ENCODE measurements at places on chromosomes 16 and 17. TPM values are rescaled to one million over a fixed set of nuclear protein-coding genes. Genes with fewer than 3 reads are reported as not detected.

The ICAM2 gene
- 14.8 TPM for total RNA-seq

The RNF167 gene
- 140 TPM for total RNA-seq

The BRIP1 gene
- total RNA-seq: 0.83 TPM

The TIMP2 gene
- 377 TPM for total RNA-seq

The MYH13 gene
- total RNA-seq: not detected

The CD300LB gene
- total RNA-seq: 0.49 TPM

The CD79B gene
- 3.4 TPM for total RNA-seq

The PDILT gene
- not detected for total RNA-seq

DNA sequence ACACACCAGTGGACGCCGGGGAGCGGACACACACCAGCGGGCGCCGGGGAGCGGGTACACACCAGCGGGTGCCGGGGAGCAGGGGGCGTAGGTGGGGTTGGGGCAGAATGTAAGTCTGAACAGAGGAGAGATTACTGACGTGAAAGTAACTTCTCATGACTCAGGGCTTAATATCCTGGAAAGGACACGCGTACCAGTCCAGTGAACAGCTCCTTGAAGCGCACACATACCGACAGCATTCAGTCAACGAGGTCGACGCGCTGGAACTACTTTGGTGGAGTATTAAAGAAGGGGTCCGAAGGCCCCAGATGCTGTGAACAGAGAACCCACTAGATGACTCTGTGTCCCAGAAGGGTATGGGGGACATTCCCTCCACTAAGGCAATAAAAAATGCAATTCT is 129.6 kb downstream of the ENGASE start:
- no peak for DNase-seq

GRCh38 chr16:81623365-81624102 is 155.6 kb upstream of the PLCG2 start:
- DNase-seq: peak; percentile 56

DNA sequence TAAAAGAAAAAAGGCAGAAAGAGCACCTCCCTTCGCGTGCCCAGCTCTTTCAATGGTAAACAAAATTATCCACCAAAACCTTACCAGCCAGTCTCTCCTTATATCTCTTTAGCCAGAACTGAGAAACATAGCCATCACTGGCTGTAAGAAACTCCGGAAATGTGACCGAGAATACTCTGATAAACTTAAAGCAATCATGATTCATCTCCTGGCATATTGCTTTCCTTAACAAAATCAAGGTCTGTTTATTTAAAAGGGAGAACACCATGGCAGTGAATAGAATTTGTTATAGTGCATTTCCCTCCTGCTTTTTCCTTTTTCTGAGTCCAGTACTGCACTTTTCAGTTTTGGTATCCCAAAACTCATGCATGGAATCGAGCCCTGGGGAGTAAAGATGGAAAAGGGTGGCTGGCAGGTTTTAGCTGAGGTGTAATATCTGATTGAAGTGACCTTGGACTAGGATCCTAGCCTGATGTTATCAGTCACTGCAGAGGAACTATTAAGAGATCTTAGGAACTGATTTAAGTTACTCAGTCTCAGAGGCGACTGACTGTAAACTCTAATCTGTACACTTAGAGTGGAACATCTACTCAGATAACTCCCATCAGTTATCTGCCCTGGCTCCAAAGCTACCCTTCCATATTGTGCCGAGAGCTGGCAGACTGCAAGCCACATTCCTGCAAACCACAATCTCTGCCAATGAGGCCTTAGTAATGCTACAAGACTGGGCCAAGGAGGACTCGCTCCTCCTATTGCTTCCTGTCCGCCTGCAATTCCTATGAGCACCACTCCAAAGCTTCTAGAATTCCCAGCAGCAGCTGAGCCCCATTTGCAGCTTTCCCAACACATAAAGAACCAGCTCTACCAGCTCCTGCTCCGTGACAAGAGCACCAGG is 7.4 kb upstream of the COX10 start:
- peak; percentile 20 for DNase-seq

DNA sequence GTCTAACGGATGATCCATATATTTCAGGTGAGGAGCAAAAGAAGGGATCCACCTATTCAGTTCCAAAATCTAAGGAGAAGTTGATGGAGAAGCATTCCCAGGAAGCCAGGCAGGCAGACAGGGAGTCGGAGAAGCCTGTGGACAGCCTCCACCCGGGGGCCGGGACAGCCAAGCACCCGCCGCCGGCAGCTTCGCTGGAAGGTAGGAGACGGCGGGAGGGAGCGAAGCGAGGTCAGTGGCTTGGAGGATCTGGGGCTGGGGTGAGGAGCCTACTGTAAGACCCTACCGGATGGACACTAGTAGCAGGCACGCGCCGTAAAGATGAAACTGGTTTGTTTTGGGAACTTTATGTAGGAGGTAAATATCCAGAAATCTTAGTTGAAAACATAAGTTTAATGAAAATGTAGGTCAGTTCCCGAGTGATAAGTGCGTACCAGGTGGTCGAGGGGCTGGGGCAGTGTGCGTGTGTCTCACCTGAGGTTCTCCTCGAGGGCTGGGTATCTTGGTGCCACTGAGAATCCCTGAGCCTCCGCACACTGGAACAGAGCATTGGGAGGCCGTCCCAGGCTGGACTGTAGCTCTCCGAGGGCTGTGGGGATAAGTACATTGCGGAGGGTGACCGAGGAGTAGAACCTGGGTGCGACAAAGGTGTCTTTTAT is 714 bp downstream of the SPATA33 start:
- DNase-seq: no peak

DNA sequence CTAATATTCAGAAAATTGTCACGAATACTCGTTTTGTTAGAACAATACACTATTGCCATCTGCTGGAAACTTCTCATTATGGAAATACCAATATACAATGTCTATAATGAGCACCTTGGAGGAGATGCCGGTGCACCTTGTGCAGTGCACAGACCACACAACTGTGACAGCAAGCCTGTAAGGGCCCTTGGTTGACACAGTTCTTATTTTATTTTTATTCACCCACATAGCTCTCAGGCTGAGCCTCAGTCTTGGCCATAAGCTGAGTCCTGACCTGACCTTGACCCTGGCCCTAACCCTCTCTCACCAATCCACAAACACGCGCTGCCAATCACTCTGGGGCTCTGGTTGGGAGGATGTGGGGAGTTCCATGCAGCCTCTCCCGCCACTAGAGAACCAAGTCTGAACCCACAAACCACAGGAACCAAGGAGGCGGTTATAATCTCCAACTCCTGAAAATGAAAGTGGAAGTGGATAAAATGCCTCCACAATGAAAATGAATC is 7.6 kb downstream of the AIPL1 start:
- no peak for DNase-seq

DNA sequence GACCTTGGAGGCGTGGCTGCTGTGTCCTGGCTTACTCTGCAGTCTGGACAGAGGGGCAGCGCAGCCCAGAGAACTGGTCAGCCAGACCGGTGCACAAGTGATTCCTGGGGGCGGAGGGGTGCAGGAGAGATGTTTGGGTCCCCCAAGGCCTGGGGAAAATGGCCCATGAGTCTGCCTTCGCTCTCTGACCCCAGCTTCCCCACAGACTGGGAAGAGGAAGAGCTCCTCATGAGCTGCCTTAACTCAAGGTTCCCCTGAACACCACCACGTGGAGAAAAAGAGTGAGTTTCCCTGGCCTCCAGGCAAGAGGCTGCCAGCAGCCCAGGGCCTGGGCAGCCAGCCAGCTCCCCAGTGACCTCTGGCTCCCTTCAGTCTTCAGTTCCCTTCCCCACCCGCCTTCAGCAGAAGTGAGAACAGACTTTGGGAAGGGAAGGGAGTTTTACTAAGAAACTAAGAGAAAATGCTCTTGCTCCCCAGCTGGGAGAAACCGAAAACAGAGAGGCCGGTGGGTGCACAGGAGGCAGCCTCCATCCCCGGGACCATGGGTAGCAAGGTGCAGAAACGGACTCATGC is 2.0 kb upstream of the C17orf99 start:
- peak; percentile 90 for DNase-seq

- DNase-seq: no peak
Observed at GRCh38 chr17:74330446-74330845, 4.4 kb downstream of the KIF19 start.

- DNase-seq: no peak
Observed at GRCh38 chr17:4840893-4841242, 7.7 kb downstream of the MINK1 start.

- DNase-seq: no peak
Observed at GRCh38 chr17:74831444-74832146, 28.1 kb downstream of the GRIN2C start.

DNA sequence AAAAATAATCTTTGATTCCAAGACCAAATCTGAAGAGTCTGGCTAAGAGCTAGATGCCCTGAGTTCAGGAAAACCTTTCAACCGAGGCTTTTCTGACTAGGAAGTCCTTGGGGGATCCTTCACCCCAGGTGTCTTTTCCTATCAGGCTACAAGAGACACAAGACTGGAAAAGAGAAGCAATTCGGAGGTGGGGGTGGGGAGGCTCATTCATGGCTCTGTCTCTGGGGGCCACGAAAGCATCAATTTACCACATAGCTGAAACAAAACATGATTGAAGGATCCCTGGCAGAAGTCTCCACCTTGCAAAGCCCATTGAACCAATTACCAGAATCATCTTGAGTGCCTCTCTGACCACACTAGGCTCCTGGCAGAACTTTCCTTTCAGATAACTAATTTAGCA is 239.8 kb upstream of the SALL1 start:
- DNase-seq: no peak

DNA sequence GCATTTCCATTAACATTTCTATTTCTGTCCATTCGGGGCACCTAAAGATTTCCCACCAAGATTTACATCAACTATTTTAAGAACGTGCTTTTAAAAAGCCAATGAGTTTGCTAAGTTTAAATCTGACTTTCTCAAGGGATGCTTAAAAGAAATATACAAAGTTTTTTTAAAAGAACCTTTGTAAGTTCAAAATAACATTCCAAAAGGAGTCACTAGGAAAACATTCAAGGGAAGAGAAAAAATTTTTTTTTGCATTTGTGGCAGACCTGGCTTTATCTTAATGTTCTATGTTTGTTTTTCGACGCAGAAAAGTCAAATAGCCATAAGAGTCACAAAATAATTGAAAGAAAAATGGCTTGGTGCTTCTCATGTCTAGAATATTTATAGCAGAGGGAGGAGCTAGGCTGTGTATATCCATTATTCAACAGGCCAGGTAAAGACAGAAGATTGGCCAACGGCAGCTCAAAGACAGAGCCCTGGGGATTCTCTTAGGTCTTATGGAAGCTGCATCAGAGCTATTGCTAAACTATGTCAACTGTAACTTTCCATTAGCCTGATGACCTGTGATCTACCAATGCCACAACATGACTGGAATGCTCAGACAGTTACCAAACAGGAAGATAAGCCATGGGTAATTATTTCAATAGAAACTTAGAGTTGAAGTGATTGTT is 37.8 kb upstream of the MYOCD start:
- no peak for DNase-seq

DNA sequence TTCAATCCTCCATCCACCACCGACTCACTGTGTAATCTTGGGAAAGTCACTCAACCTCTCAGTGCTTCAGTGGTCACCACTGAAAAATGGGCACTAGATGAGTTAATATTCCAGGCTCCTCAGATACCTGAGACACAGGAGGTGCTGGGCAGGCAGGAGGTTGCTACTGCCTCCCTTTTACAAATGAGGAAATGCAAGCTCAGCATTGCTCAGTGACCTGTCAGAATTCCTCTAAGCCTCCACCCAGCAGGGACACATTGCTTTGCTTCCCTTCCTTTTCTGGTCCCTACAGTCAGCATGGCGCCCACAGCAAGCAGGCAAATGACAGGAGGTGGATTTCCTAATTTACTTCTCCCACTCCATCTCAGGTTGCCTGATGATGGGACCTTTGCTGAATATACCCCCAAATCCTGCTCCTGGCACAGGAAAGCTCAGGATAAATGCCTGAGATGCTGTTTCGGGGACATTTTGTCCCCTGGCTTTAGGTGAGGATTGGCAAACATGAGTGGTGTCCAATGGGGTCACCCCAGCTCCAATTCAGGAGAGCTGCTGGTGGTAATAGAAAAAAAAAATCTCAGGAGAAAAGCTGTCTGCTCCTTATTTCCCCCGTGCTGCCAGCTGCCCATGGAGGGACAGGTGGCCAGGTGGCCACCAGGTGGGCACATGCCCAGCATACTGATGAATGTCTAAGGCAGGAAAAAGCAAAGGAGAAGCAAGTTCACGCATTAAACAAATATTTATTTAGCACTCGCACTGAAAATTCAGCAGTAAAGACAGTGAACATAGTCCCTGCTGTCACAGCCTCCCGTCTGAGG is 5.0 kb upstream of the KRT13 start:
- DNase-seq: no peak

- no peak for DNase-seq
Observed at GRCh38 chr17:42819939-42820535, 4.0 kb downstream of the BECN1 start.

DNA sequence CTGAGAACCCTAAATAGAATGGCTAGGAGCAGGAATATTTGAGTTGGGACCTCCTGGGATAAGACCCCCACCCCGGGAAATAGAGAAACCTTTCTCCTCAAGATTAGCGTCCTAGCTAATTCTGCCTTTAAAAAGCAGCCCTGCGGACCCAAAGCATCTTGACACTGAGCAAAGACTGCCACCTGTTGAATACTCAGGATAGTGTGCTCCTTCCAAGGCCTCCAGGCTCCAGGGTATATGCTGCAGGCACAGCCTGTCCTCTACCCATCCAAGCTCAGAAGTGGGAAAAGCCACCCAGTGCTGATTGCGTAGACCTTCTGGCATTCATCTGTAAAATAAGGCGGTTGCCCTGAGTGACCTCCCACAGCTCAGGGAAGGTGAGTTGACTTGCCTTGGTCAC is 456.2 kb upstream of the DYNLRB2 start:
- peak; percentile 63 for DNase-seq

GRCh38 chr17:58757162-58757613 is 1.5 kb downstream of the PPM1E start:
- no peak for DNase-seq

DNA sequence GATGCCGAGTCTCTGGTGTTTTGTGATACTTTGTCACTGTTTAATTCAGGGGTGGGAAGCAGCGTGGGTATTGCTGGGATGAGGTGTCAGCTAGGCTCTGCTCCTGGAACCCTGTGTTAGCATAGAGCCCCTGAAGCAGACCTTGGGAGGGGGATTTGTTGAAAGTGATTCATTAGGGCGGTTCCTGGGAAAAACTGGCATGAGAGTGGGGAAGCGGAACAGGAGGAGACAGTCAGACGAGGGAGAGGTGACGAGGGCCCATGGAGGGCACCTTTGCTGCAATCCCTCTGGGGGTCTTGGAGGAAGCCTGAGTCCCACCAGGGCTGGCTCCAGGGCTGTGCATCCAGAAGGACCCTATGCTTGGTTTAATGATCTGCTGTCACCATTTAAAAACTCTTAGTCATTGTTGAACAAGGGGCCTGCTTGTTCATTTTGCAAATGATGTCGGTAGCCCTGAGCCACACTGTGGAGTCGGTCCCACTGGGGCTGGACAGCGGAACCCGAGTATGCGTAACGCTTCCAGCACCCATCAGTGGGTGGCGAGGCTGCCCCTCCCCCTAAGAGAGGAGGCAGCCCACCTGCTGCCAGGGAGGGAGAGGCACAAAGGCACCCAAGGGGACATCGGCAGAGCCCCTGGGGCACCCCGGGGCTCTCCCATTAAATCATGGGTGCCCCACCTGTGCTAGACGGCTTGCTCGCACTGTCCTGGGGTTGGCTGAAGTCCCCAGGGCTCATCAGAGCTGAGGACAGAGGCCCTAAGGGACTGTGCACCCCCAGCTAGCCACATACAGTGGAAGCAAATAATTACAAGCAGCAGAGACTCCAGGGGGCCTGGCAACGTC is 35.4 kb downstream of the WFDC1 start:
- DNase-seq: no peak

All from mucosa of gallbladder (tissue), 1 donor.